ENCODE measurements at places on chromosomes 6 and 20.

DNA sequence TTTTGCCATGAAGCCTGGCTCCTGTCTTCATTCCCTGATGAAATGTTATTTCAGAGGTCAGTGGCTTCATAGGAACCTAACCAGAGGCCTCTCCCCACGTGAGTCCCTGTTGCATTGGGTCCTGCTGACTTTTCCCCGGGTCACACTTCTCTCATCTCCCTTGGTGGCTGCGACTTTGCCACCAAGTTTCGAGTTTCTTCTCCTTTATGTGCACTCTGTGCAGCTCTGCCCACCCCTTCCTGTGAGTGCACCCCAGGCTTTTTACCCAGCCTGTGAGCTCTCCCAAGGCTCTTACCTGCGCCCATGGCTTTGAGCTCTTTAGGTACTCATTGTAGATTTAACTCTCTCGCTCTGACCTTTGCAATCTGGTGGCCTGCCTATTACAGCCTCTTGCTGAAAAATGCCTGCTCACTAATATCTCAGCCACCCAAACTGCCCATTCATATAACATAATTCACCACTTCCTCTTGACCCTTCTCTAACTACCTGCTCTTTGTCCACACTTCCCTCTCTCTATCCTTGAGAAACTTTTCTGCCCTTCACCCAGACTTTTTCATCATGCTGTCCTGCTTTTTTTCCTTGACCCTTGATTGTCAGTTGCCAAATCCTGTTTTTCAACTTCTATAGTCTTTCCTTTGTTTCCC lies 105.9 kb downstream of the SASH1 start:
- no peak for DNase-seq

DNA sequence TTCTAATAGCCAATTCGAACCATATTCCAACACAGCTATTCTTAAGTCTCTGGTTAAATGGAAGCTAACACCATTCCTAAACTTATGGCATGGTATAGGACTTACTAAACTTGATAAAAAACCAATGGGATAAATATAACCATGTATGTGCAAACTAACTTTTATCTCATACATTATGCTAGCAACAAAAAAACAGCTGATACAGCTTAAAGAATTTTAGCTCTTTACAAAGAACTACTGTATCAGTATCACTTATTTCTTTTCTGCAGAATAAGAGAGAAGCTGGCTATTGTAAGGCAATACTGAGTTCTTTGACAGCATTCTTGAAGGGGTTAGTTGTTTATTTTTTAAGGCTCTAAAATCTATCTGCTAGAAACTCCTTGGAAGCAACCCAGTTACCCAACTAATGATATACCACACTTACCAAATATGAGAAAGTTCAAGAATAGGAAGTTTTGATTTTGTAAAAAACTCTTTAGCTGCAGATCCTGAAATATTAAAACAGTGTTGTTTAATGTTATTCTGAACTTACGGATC lies 44.9 kb downstream of the REPS1 start:
- no peak for DNase-seq

DNA sequence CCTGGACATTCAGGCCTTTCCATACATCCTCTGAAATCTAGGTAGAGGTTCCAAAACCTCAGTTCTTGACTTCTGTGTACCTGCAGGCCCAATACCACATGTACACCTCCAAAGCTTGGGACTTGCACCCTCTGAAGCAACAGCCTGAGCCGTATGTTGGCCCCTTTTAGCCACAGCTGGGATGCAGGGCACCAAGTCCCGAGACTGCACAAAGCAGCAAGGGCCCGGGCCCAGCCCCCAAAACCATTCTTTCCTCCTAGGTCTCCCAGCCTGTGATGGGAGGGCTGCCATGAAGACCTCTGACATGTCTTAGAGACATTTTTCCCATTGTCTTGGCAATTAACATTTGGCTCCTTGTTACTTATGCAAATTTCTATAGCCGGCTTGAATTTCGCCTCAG lies 107.4 kb upstream of the FRMD1 start:
- DNase-seq: no peak

- no peak for DNase-seq
Measured at GRCh38 chr20:18090044-18090443, 32.3 kb upstream of the OVOL2 start.

DNA sequence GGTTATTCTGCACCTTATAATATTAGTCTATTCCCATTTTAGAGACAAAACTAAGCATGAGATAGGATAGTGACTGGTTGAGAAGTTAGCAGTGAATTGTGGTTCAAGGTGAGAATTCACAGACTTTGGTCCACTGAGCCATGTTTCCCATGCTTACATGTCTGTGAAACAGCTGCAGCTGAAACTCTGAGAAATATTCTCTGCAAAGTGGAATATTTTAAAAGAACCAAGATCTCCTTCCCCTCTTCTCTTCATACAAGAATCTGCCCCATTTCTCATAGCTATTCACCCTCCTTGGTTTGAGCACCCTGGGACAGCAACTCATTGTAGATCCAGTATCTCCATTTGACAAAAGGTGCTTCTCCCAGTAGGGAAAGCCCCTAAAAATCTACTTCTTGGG lies 70.2 kb upstream of the TMEM170B start:
- no peak for DNase-seq

- DNase-seq: no peak
Measured at GRCh38 chr6:167409079-167409478, 84.2 kb downstream of the TTLL2 start.

GRCh38 chr20:19659448-19659847 lies 98.6 kb upstream of the RIN2 start:
- DNase-seq: no peak

DNA sequence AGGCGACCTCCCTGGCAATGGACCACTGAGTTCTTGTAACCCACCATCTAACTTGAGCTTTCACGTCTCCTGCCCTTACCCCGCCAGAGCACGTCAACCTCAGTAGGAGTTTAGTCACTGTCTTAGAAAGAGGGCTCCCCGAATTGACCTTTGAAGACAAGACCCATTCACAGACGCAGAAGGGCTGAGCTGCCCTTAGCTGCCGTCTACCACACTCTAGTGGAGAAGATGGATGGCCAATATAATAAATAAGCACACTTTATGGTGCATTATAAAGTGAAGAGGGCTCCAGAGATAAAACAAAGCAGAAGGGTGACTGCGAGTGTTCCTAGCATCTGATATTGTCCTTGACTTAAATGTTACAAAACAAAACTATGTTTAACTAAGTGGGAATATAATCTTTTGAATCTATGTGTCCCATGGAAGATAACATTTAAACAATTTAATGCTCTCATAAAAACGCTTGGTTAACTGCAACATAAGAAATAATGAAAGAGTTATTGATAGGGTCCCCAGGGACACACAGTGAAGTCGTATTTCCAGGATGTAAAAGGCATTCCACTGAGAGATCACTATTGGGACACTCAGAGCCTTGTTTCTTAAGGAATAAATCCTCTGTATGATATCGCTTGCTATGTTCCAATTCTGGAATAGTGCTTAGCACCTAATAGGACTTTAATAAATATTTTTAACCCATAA lies 261.1 kb downstream of the THBS2 start:
- no peak for DNase-seq

DNA sequence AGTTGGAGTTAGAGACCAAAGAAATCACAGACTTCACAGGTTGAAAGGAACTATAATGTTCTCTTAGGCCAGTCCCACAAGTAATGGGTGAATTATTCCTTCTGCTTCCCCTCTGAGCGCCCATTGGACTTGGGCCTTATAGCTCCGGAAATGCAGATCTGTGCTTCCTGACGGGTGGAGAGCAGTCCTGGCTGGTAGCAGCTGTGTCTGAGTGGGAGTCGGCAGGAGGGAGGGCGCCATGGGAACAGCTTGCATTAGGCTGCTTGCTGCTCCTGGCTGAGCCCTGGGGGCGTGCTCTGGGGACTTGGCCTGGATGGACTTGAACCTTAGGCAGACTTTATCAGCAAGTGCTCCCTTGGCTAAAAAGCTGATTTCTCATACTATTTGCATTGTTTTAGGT lies 18.4 kb upstream of the NUP153 start:
- no peak for DNase-seq

DNA sequence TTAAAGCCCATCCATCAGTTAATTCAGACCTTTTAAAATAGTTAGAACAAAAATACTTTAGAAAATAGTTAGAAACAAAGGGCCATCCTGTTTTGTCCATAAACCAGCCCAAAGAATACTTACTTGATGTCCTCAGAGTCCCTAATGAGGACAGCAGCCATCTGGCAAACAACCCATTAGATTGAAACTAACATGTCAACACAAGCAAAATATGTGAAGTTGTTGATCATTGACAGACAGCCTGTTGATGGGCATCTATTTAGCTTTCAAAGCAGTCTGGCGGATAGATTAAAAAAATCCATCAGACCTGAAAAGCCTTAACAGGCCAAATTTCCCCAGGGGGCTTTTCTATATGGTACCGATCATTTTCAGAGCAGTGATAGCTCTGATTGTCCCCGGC lies 154.2 kb upstream of the TSHZ2 start:
- DNase-seq: no peak

DNA sequence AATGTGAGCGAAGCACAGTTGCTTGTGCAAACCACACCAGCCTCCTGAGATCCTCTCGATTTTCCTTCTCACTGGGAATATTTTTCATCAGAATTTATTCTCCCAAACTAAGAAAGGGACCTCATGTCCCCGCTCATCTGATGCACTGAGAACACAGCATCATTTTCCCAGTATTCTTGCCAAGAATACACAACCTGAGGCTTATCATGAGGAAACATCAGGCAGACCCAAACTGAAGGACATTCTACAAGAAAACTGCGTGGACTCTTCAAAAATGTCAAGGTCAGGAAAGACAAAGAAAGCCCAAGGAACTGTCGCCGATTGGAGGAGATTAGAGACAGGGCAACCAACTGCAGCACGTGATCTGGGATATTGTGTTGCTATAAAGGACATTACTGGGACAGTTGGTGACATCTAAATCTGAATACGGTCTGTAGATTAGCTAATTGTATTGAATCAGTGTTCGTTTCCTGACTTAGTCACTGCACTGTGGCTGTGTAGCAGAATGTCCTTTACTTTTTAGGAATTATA lies 72.3 kb downstream of the SNX5 start:
- no peak for DNase-seq

GRCh38 chr20:50645253-50646068 lies 45.9 kb downstream of the RIPOR3 start:
- no peak for DNase-seq

GRCh38 chr20:32445539-32446273 lies 87.6 kb downstream of the ASXL1 start:
- DNase-seq: no peak

DNA sequence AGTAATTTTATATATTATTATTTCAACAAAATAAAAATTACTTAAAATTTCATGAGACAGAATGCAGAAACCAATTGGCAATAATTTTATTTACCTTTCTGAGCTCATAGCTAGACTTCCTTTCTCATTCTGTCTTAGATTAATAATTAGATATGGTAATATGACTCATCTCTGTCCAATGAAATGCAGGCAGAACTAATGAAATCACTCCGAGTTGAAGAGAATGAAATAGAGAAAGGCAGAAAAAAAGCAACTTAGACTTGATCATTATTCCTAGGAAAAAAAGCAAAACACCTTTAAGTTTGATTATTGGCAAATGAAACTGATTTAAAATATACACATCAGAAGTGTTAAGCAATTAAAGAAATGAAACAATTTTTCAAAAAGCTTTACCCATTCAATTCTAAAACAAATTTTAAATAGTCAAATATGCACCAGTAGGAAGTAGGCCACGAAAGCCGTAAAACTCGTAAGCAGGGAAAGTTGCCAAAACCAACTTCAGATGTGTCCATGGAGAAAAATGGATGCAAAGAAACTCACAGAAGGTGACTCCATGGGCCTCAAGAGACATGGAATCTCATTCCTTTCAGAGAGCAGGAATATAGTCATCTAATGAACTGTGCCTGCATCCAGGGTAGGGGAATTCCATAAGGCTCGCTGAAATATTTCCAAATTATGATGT lies 293.8 kb upstream of the RGS17 start:
- DNase-seq: no peak

GRCh38 chr6:147417954-147418353 lies 90.5 kb upstream of the SAMD5 start:
- DNase-seq: no peak

DNA sequence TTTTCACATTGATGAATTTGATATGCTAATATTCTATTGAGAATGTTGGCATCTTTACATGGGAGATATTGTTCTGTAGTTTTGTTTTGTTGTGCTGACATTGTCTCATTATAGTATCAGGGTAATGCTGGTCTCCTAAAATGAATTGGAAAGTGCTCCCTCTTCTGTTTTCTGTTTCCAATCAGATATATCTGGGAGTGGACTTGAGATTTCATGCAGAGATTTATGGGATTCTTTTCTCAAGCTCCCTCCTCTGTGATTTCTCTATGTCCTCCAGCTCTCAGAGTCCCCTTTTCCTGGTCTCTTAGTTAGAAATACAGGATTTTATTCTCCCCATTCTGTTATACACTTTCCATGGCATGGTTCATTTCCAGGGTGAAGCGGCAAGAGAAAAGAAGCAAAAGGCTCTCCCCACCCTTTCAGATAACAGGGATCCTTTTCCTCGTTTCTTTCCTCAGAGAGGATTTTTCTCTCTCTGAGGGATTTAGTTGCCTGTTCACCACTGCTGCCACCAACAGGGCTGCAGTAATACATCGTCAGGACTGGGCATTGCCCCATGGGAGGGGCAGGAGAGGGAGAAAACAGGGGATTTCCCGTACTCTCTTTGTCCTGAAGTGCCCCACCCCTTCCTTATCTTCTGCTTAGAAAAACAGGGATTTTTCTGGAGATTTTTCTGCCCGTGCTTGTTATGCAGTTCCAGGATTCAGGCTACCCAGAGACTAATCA lies 59.3 kb upstream of the STMND1 start:
- DNase-seq: no peak

DNA sequence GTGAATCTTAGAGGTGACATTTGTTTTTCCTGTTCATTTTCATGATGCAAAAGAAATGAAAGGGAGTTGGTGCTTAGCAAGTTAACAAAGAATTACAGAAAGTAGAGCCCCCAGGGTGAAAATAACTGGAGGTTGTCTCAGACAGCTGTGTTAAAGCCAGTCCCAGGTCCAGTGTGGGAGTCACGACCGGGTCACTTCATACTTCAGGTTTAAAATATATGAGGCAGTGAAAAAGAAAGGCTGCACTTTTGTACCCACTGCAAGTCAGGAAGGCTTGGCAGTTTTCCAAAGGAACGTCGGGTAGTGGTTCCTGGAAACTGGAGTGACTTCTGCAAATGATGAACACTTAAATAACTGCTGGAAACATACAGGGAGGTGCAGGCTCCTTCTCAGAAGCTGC lies 91.5 kb upstream of the THBS2 start:
- DNase-seq: no peak
